ENCODE measurements at places on chromosomes 3 and 15.

GRCh38 chr15:34336991-34337556 lies 507 bp downstream of the SLC12A6 start:
- peak overlapping the region; percentile 82 for H3K27ac ChIP-seq
- peaks cover 2% of the 10 kb centered on the region for H3K36me3 ChIP-seq
- H3K4me3 ChIP-seq, result peak overlapping the region; percentile 89
- no peaks in the 10 kb centered on the region for H3K27me3 ChIP-seq
- H3K4me1 ChIP-seq, result peaks cover 11% of the 10 kb centered on the region
- DNase-seq, result no peak

DNA sequence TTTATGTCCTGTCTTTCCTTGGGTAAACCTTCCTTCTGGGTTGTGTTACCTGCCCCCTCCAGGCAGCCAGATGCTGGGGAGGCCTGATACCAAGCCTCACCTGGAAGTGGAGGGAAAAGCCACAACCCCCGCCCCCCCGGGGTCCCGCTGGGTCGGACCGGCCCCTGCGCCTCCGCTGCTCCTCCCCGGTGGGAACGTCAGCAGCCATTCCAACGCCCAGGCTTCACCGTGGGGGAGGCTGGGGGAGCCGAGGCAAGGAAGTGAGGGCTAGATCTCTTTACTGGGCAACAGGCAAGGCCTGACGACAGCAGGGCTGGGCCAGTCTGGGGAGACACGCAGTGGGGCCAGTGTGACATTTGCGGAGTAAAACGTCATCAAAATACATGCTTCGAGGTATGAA lies 53.0 kb upstream of the SNRPA1 start:
- H3K36me3 ChIP-seq, result peaks cover under 1% of the 10 kb centered on the region
- no peaks in the 10 kb centered on the region for H3K4me1 ChIP-seq
- H3K27ac ChIP-seq, result no peak overlapping the region
- no peak for DNase-seq
- H3K27me3 ChIP-seq, result no peaks in the 10 kb centered on the region
- H3K4me3 ChIP-seq, result no peak overlapping the region

DNA sequence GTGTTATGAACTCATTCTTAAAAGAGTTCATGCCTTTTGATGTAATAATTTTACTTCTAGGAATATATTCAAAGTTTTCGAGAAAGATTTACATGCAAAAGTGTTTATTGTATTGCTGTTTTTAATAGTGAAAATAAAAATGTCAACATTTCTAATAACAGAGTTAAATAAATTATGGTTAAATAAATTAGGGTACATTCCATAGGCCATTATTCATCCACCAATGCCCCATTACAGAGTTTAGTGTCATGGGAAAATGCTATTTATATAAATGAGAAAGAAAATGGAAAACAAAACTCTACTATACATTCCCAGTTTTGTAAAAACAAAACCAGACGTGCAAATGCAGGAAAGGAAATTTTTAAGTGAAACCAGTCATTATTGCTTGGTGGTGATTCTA lies 538.1 kb upstream of the TBL1XR1 start:
- no peaks in the 10 kb centered on the region for H3K27me3 ChIP-seq
- DNase-seq, result no peak
- H3K27ac ChIP-seq, result no peak overlapping the region
- H3K4me1 ChIP-seq, result no peaks in the 10 kb centered on the region

DNA sequence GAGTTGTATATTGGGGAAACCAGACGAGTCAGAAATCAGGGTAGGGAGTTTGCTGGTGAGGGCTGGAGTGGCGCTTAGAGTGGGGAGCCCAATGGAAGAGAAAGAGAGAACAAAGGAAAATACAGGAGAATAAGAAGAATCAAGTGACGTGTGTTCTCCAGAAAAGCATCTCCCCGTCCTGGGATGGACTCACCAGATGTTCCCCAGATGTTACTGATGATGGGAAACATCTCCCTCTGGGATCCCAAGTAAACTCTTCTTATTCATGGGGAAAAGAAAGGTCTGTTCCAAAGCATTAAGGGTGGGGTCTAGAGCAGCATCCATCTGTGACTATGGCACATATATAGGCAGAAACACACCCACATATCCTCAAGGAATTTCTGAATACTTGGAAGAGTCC lies 3.0 kb upstream of the CSRNP1 start:
- no peaks in the 10 kb centered on the region for H3K27me3 ChIP-seq
- H3K36me3 ChIP-seq, result no peaks in the 10 kb centered on the region
- no peak for DNase-seq
- no peaks in the 10 kb centered on the region for H3K4me1 ChIP-seq
- no peak overlapping the region for H3K4me3 ChIP-seq
- H3K27ac ChIP-seq, result no peak overlapping the region

DNA sequence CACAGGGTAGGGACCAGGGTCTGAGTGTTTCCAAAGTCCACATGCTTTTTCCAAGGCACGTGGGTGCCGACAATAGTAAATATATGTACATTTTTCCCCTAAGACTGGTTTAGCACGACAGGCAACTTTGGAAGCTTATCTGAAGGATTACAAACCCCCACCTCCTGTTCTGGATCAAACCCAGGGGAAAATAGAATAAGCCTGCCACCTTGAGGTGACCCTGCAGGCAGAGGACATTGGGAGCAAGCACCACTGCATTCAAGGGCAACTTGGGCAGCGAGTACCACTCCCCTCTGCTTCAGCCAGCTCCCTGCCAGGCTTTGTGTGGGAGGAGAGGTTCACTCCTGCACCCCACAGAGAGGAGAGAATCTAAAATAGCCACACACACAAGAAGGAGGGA lies 44.8 kb downstream of the KBTBD12 start:
- no peak for DNase-seq
- no peaks in the 10 kb centered on the region for H3K4me1 ChIP-seq
- no peaks in the 10 kb centered on the region for H3K36me3 ChIP-seq
- H3K27me3 ChIP-seq, result no peaks in the 10 kb centered on the region
- H3K4me3 ChIP-seq, result no peak overlapping the region
- H3K27ac ChIP-seq, result no peak overlapping the region

DNA sequence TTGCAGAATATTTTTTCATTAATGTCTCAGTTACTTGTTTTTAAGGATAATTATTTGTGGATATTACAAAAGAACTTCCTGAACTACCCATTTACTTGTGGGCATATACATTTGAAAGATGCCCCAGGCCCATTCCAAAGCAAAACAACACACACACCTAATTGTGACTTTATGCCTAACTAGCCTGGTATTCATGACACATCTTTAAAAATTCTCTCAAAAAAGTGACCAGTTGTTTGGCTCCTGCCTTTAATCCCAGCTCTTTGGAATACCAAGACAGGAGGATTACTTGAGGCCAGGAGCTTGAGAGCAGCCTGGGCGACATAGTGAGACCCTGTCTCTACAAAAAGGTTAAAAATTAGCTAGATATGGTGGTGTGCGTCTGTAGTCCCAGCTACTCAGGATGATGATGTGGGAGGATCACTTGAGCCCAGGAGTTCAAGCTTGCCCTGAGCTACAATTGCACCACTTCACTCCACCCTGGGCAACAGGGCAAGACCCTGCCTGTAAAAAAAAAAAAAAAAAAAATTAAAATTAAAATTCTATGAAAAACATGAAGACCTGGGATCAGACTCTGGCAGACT lies 51.7 kb upstream of the SLC4A7 start:
- H3K36me3 ChIP-seq, result no peaks in the 10 kb centered on the region
- H3K27ac ChIP-seq, result no peak overlapping the region
- H3K4me1 ChIP-seq, result no peaks in the 10 kb centered on the region
- H3K4me3 ChIP-seq, result no peak overlapping the region

Data from right lobe of liver (tissue), 6 donors.